ENCODE measurements at places on chromosomes 3 and 15.

DNA sequence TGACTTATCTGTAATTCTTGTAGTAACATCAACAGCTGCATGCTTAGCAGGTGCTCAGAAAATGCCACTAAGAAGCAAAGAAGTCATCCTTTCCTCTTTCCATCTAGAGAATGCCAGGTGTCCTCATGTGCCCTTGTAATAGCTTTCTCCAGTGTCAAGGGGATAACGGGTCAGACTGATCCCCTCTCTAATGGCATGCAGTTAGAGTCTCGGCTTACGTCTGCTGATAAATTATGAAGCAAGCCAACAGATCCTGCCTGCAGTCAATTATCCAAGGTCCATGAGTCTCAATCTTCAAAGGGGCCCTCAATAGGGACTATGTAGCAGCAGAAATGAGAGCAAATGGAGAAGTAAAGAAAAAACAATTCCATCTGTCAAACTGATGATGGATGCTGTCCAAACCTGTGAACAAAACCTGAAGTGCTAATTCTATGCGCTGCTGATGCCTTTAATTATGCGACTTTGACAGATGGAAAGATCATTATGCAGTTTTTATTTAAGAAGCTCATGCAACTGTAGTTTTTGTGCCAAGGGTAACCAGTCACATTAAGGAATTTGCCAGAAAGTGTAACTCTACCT, 162.8 kb upstream of the PEX5L start:
- no peak for DNase-seq

- DNase-seq = no peak
Measured at GRCh38 chr3:97835761-97836160, 13.9 kb downstream of the CRYBG3 start.

DNA sequence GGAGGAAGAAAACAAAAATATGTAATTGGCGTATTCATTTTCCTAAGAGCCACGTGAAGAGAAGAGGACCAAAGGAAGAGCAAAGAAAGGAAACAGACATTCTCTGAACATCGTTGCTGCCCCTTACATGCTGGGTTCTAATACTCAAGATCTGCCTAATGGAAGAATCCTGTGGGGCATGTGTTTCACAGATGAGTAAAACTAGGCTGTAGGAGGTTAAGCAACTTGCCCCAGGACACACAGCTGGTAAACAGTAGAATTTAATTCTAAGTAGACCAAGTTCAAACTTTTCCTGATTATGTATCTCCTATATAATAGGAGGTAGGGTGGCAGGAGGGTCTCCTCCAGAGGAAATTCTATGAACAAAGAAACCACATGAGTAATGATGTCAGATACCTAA, 106.1 kb upstream of the TNFAIP8L3 start:
- no peak for DNase-seq

DNA sequence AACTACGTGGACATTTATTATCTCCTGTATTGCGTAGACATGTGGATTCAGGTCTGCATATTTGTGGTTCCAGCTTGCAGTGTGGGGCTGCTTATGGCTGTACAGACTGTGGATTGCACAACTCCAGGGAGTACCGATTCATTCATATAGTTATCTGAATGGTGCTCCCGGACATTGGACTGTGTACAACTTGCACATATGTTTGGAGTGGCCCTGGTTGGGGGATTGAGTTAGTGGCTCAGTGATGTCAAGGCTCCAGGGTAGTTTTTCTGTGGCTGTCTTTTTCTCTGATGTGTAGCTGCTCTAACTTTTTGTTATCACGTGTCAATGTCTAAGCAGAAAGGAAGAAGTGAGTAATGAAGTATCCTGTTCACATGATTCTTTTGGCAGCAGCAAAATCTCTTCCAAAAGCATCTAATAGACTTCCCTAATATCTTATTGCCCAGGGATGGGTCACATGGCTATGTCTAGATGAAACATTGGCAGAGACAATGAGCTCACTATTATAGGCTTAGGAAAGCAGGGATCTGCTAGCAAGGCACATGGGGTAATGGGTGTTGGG, 15.8 kb downstream of the ST3GAL6 start:
- no peak for DNase-seq

DNA sequence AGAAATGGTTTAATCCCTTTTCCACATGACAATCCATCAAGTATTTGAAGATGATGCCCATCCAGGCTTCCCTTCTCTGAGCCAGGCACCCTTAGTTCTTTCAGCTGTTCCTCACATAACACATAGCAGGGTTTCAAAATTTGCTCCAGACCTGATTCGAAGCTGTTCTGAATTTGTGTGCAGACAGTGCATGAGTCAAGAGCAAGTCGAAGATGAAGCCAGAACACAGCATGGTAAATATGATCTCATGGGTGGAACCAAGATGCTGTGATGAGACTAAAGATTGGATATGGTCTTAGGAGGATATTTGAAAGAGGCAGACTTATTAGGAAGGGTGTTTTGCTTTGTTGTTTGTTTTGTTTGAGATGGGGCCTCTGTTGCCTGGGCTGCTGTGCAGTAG, 32.6 kb upstream of the PDE8A start:
- DNase-seq = no peak

DNA sequence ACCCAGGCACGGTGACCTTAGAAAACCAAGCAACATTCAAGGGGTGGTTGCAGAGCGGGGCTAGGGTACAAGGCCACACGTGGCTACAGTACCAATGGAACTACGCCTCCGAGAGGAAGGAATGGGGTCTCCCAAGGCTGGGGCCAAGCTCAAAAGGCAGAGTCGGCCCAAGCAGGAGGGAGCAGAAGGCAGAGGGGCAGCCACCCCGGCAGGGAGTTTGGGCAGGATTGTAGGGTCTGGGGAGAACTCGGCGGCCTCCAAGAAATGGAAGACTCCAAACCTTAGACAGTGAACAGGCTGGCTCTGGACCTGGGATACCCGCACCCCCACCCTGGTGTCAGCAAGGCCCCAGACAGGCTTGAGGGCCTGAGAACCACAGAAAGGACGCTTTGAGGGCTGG, 28.7 kb downstream of the ATRIP start:
- no peak for DNase-seq

DNA sequence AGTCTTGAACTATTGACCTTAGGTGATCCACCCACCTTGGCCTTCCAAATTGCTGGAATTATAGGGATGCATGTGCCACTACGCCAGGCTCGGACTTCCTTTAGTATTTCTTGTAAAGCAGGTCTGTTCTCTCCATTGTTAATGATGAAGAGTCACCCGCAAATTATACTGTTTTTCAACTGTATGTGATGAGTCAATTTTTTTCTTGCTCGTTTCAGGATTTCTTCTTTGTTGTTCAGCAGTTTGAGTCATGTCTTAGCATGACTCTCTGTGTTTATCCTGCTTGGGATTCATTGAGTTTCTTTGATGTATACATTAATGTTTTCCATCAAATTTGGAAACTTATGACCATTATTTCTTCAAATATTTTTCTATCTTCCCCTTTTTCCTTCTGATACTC, 28.9 kb downstream of the GRAMD1C start:
- DNase-seq = no peak

DNA sequence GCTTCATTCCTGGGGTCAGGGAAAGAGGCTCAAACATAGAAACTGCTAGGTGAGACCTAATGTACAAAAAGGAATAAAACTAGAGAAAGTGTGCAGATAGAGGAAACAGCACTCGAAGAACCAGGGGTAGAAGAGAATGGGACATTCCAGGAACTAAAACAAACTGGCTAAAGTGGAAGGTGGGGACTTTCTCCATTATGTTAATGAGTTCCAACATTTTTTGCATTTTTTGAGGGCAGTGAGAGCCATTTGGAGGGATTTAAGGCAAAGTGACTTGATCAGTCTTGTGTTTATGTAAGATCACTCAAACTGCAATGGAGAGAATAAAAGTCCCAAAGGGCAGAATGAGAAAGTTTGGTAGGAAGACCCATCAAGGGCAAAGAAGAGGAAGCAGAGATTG, 20.6 kb upstream of the SLC4A7 start:
- no peak for DNase-seq

- peak; percentile 19 for DNase-seq
Measured at GRCh38 chr15:45121706-45122417, 7.7 kb downstream of the DUOXA2 start.

GRCh38 chr3:162760789-162761188, 1264.2 kb downstream of the OTOL1 start:
- DNase-seq = no peak

- no peak for DNase-seq
Measured at GRCh38 chr15:31163769-31164572, 62.4 kb upstream of the TRPM1 start.

DNA sequence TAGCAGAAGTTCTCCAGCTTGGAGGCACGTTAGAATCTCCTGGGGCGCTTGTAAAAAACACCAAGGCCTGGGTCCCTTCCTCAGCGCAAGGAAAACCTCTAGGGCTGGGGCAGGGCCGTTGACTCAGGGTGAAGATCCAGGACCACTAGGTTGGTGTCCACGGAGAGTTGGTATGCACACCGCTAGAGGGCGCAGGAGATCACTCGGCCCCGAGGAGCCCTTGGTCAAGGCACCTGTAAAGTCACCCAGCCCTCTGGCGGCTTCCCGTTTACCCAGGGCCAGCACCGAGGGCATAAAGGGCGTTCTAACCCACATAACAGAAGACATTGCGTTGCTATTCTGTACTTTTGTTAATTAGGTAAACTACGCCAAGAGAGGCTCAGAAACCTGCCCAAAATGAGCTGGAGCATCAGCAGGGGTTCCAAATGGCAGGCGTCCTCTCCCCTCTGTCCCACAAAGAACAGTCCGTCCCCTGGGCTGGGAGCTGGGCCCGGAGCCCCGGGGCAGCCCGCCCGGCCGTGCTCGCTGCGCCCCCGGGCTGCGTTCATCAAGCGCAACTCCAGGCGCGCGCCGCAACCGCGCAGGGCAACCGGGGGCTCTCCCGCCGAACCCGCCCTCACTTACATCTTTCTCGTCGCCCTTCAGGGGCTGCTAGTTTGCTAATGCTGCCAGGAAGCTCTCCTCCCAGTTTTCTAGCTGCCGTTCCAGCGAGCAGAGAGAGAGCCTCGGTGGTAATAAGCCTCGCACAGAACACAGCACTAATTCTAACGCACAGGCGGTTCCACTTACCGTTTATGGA, 332.1 kb downstream of the ARRDC4 start:
- peak; percentile 7 for DNase-seq

- peak; percentile 33 for DNase-seq
Measured at GRCh38 chr3:126679318-126679751, 24.4 kb upstream of the TXNRD3 start.

DNA sequence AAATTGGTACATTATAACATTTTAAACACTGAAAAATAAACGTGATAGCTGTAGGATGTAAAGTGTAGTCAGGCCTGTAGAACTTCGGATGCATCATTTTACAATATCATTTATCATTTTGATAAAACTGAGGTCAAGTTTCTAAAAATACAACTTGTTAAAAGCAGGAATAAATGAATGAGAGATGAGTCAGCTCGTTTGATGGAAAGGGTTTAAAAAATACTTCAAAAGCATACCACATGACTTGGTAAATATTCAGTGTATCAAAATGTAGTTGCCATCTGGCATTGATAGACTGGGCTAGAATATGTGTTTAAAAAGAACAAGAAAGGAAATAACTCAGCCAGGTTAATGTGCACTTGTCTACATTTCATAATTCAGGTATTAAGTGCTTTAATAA, 357.0 kb downstream of the TIGIT start:
- no peak for DNase-seq

DNA sequence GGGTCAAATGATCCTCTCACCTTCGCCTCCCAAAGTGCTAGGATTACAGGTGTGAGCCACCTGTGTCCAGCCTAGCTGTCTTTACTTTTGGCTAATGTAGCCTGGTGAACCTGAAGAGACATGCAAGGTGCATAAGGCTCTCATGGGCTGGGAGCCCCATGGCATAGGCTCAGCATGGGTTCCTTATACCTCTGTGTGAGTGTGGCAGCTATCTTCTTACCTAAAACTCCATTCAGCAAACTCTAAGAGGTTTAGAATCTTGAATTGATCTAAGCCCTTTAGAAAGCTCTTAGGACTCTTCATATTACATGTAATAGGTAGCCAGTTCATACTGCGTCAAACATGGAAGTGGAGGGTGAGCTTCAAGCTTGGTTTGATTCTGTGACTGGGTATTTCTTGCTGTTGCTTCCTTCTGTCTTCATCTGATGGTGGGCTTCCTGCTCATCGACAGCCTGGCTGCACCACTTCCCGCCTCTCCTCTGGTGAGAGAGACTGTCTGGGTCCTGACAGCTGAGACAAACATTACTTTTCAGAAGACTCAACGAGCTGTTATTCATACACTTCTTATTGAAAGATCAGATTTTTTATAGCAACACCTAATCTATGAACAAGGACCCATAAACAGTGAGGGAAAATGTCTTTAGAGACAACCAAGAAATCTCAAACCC, 19.2 kb upstream of the TKT start:
- DNase-seq = no peak

GRCh38 chr3:31958701-31959152, 22.3 kb downstream of the OSBPL10 start:
- DNase-seq = no peak

DNA sequence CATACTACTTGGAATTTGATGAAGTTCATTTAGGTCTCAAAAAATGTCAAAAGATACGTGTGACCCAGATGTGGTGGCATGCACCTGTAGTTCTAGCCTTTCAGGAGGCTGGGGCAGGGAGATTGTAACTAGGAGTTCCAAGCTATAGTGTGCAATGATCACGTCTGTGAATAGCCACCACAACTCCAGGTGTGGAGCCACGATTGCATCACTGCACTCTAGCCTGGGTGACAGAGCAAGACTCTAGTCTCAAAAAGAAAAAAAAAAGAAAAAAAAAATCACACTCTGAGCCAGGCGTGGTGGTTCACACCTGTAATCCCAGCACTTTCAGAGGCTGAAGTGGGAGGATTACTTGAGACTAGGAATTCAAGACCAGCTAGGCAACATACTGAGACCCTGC, 14.2 kb downstream of the MAP4 start:
- DNase-seq = no peak

- peak; percentile 26 for DNase-seq
Measured at GRCh38 chr3:151795276-151795675, 18.6 kb upstream of the AADAC start.

DNA sequence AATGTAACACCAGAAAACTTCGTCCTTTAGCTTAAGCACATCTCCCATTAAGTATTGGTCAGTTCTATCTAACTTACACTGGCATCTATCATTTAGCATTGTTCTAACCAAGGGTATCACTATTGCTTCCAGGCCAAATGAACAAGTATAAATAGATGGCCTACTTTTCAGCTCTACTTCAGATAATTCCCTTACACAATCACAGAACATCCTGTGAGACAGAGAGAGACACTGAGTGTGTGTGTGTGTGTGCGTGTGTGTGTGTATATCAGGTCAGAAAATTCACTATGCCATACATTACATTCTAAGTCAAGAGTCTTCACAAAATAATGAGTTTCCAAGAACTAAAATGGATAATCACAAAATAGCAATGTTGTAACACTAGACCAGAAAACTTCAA, 39.1 kb downstream of the SCAPER start:
- no peak for DNase-seq
